Esophagus squamous epithelium (tissue), 5 donors: ENCODE measurements at places on chromosomes 4 and X. TPM values are rescaled to one million over a fixed set of nuclear protein-coding genes. Genes with fewer than 3 reads are reported as not detected.

The GPC3 gene
- total RNA-seq: 0.44 TPM

The HPF1 gene
- 20.2 TPM for total RNA-seq

The KIT gene
- 36.8 TPM for total RNA-seq

The ADGRL3 gene
- 1.8 TPM for total RNA-seq

The CT45A1 gene
- not detected for total RNA-seq

The SLC10A7 gene
- total RNA-seq: 23.5 TPM

The UGT2B11 gene
- total RNA-seq: not detected

The MAGEA1 gene
- total RNA-seq: not detected

The GALNTL6 gene
- total RNA-seq: not detected

The KIF4A gene
- 2.5 TPM for total RNA-seq

The FBXW7 gene
- total RNA-seq: 40.7 TPM

The SYN1 gene
- not detected for total RNA-seq

The CT45A3 gene
- not detected for total RNA-seq

The SPANXA1 gene
- total RNA-seq: not detected

The GUCY1A1 gene
- 7.8 TPM for total RNA-seq

The TSC22D3 gene
- total RNA-seq: 50.2 TPM

The GPRASP2 gene
- 10.1 TPM for total RNA-seq

The SRPK3 gene
- 0.38 TPM for total RNA-seq

The RBMXL3 gene
- total RNA-seq: not detected

The EPGN gene
- 48.8 TPM for total RNA-seq

The NMU gene
- total RNA-seq: 137 TPM

The SLITRK4 gene
- total RNA-seq: 0.40 TPM

The MAGEA2 gene
- total RNA-seq: not detected

The RENBP gene
- 3.1 TPM for total RNA-seq

The ARHGAP4 gene
- total RNA-seq: 8.2 TPM

The FAM9C gene
- total RNA-seq: not detected

The AKAP14 gene
- total RNA-seq: not detected

The TSPAN6 gene
- total RNA-seq: 47.0 TPM

The ENAM gene
- not detected for total RNA-seq

The MAOB gene
- total RNA-seq: 2.3 TPM

The STPG2 gene
- total RNA-seq: not detected

The FRG2 gene
- not detected for total RNA-seq

The BTC gene
- total RNA-seq: 7.1 TPM

The REPS2 gene
- total RNA-seq: 12.8 TPM

The CD38 gene
- total RNA-seq: 1.1 TPM
